ENCODE measurements at places on chromosomes 13 and 19. TPM values are rescaled to one million over a fixed set of nuclear protein-coding genes. Genes with fewer than 3 reads are reported as not detected.

DNA sequence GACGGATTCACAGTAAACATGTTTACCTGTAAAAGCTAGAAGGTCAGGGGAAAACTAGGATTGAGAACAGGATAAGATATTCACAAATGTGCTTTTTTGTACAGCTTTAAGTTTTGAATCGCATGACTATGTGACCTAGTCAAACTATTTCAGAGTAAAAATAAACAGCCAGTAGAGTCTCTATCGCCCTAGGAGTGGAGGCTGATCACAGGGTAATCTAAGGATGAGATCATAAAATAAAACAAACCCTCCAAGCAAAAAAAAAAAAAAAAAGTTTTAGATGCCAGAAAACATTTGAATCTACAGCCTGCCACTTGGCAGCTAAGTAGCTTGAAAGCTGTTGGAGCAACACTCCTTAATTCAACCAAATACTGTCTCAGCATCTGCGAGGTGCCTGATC, 26.8 kb downstream of the ZNF350 start:
- DNase-seq, result no peak

Gene FXYD1
- 22.9 TPM for total RNA-seq

GRCh38 chr13:27627380-27627779, 5.7 kb downstream of the POLR1D start:
- DNase-seq, result no peak

Gene GYS1
- 358 TPM for total RNA-seq

Gene CACNG7
- total RNA-seq, result not detected
